ENCODE measurements at places on chromosomes 6 and 20. TPM values are rescaled to one million over a fixed set of nuclear protein-coding genes. Genes with fewer than 3 reads are reported as not detected.

DNA sequence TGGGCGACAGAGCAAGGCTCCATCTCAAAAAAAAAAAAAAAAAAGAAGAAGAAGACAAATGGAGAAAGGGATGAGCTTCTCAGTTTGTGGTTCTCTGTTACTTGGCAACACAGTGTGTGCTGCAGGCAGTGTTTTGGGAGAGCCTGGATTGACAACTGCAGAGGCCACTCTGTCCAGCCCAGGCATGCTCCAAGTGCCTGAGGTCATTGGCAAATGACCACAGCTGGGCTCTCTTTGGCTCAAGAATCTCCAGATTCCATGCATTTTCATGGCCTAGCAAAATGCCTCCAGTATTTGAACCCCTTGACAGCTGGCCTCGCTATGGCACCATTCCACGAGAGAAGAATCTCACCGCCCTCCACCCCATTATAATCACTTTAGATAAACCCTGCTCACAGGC, 126.2 kb downstream of the ANKRD60 start:
- H3K4me3 ChIP-seq: no peak overlapping the region
- no peak for DNase-seq

DNA sequence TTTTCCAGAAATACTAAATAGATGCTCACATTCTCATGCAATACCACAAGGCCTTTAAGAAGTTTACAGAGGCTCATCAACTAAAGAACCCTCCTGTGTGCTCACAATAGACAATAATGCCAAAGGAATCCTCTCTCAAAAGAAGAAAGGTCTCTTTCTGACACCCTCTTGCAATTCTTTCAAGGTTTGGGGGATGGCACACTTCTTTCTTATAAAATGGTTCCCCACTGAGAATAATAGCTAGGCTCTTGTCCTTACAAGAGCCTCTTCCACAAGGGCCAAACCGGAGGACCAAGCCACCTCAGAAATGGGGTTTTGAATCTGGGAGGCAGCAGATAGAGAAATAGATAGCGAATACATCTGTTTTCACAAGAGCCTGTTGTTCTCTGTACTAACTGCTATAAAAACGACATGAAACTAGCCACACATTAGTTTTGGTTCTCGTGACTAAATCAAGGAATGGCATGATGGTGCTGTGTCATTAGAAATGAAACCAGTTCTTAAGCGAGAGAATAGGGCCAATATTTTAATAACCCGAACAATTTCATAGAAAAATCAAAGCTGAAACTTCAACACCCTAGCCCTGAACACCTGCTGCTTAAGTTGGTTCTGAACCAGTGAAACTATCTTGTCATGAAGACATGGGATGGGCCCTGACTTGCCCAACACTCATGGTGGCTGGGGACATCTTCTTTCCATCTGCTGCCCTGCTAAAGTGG, 81.1 kb downstream of the PRDM1 start:
- H3K4me3 ChIP-seq: no peak overlapping the region
- no peaks in the 10 kb centered on the region for H3K36me3 ChIP-seq
- no peak overlapping the region for H3K27ac ChIP-seq
- H3K4me1 ChIP-seq: peaks cover 17% of the 10 kb centered on the region
- DNase-seq: no peak
- H3K27me3 ChIP-seq: no peaks in the 10 kb centered on the region

C6orf52 gene
- 1.1 TPM for total RNA-seq

- no peak overlapping the region for H3K4me3 ChIP-seq
- H3K4me1 ChIP-seq: no peaks in the 10 kb centered on the region
- no peak for DNase-seq
- H3K27ac ChIP-seq: no peak overlapping the region
- no peaks in the 10 kb centered on the region for H3K36me3 ChIP-seq
Measured at GRCh38 chr20:2616634-2617033, 35.8 kb upstream of the NOP56 start.

- H3K4me3 ChIP-seq: no peak overlapping the region
- peaks cover 23% of the 10 kb centered on the region for H3K4me1 ChIP-seq
- no peak for DNase-seq
- H3K27me3 ChIP-seq: no peaks in the 10 kb centered on the region
Measured at GRCh38 chr6:15350386-15351083, 104.7 kb downstream of the JARID2 start.

- peak; percentile 84 for DNase-seq
- H3K36me3 ChIP-seq: peaks cover 8% of the 10 kb centered on the region
- peaks cover 91% of the 10 kb centered on the region for H3K4me1 ChIP-seq
- H3K27me3 ChIP-seq: no peaks in the 10 kb centered on the region
Measured at GRCh38 chr20:51400051-51400926, 142.2 kb downstream of the NFATC2 start.

- no peaks in the 10 kb centered on the region for H3K36me3 ChIP-seq
- no peaks in the 10 kb centered on the region for H3K4me1 ChIP-seq
- no peak for DNase-seq
- peaks cover 11% of the 10 kb centered on the region for H3K27me3 ChIP-seq
- H3K27ac ChIP-seq: no peak overlapping the region
Measured at GRCh38 chr6:75085931-75086635, 119.8 kb downstream of the COL12A1 start.

DNA sequence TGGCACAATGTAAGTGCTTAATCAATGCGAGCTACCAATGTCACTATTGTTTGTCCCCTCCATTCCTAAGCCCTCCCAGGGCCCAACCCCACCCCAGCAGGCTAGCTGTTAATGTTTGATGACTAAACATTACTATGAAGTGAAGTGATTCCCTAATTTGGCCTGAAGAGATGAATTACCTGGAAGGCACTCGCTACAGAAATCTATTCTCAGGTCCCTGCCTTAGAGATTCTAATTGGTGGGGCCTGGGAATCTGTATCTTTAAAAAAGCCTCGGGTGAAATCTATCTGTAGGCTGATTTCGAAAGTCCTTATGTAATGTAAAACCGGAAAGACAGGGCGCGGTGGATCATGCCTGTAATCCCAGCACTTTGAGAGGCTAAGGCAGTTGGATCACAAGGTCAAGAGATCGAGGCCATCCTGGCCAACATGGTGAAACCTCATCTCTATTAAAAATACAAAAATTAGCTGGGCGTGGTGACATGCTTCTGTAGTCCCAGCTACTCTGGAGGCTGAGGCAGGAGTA, 16.9 kb upstream of the SNAI1 start:
- no peak overlapping the region for H3K4me3 ChIP-seq
- peaks cover 3% of the 10 kb centered on the region for H3K4me1 ChIP-seq
- no peak overlapping the region for H3K27ac ChIP-seq
- H3K27me3 ChIP-seq: no peaks in the 10 kb centered on the region
- peak; percentile 29 for DNase-seq

DNA sequence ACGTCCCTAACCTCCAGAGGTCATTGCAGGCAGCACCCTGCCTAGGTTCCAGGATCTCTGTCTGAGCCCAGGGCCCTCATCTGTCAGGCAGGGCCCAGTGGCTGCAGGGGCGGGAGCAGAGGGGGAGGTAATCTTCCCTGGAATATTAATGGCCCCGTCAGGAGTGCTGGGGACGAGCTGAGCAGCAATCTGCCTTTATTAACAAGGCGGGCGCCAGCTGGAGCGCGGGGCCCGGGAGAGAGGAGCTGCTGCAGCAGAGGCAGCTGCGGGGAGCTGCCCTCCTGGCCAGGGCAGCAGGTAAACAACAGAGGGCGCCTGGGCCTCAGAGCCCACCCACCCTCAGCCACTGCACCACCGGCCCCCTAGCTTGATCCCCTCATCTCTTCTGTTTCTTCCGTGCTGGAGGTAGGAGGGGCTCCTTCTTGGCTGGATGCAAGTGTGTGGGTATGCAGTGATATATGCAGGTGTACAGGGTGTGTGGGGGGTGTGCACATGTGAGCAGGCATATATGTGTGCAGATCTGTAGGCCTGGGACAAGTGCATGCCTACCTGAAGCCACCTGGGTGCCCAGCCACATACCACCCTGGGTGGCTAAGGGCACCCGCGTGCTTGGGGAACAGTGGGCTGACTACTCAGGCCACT, 131.8 kb upstream of the MLN start:
- DNase-seq: peak; percentile 51
- H3K36me3 ChIP-seq: no peaks in the 10 kb centered on the region
- no peaks in the 10 kb centered on the region for H3K27me3 ChIP-seq
- H3K27ac ChIP-seq: no peak overlapping the region

KCNK16 gene
- total RNA-seq: not detected

- DNase-seq: no peak
- no peak overlapping the region for H3K27ac ChIP-seq
- no peak overlapping the region for H3K4me3 ChIP-seq
Measured at GRCh38 chr6:137365707-137366437, 128.3 kb downstream of the OLIG3 start.

BPIFB6 gene
- not detected for total RNA-seq

- no peak for DNase-seq
- H3K27me3 ChIP-seq: no peaks in the 10 kb centered on the region
- H3K4me1 ChIP-seq: no peaks in the 10 kb centered on the region
- H3K36me3 ChIP-seq: no peaks in the 10 kb centered on the region
Measured at GRCh38 chr6:132205946-132206345, 195.3 kb downstream of the MOXD1 start.

SOX18 gene
- 42.0 TPM for total RNA-seq

DNA sequence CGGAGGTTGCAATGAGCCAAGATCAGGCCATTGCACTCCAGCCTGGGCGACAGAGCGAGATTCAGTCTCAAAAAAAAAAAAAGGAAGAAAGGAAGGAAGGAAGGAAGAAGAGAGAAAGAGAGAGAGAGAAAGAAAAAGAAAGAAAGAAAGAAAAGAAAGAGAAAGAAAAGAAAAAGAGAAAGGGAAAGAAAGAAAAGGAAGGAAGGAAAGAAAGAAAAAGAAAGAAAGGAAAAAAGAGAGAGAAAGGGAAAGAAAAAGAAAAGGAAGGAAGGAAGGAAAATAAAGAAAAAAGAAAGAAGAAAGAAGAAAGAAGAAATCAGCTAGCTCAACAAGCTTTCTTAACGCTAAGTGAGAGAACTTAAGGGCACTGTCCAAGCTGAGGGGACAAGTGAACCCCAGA, 7.6 kb upstream of the MATN4 start:
- peaks cover 70% of the 10 kb centered on the region for H3K27me3 ChIP-seq
- H3K36me3 ChIP-seq: no peaks in the 10 kb centered on the region
- H3K4me1 ChIP-seq: peaks cover 48% of the 10 kb centered on the region
- DNase-seq: no peak

PTCHD4 gene
- not detected for total RNA-seq

DYNLT2 gene
- total RNA-seq: 3.5 TPM

BTN1A1 gene
- total RNA-seq: 0.27 TPM

DNA sequence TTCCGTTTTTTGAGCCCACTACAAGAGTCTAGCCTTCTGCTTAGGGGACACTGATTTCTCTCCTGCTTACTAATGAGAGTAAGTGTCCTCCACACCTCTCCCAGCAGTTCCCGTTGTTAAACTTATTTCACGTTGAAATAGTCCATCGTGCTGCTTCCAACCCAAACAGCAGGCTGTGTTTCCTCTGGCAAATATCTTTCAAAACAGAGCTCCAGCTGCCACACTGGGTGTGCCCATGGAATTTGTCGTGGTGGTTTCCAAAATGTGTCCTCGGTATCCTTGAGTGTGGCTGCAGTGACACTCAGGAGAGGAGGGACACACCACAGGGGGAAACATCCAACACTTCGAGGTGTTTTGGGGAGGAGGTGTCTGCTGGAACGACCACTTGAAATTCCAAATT, 176.5 kb upstream of the RALGAPA2 start:
- H3K36me3 ChIP-seq: no peaks in the 10 kb centered on the region
- DNase-seq: no peak
- no peak overlapping the region for H3K27ac ChIP-seq
- H3K27me3 ChIP-seq: peaks cover 5% of the 10 kb centered on the region

DNA sequence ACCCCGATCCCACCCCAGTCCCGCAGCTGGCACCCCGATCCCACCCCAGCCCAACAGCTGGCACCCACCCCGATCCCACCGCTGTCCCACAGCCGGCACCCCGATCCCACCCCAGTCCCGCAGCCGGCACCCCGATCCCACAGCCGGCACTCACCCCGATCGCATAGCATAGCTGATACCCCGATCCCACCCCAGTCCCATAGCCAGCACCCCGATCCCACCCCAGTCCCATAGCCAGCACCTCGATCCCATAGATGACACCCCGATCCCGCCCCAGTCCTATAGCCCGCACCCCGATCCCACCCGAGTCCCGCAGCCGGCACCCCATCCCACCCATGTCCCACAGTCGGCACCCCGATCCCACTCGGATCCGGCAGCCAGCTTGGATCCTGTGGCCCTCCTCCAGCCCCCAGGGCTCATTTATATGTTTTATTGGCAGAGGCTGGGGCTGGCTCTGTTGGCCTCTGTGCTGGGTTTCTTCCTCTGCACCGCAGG, 897 bp upstream of the GMEB2 start:
- H3K4me3 ChIP-seq: peak overlapping the region; percentile 79
- H3K27ac ChIP-seq: peak overlapping the region; percentile 99
- H3K4me1 ChIP-seq: peaks cover 80% of the 10 kb centered on the region
- DNase-seq: peak; percentile 87
- no peaks in the 10 kb centered on the region for H3K27me3 ChIP-seq

GRCh38 chr6:116088946-116089345, 11.7 kb upstream of the NT5DC1 start:
- H3K27ac ChIP-seq: no peak overlapping the region
- no peak overlapping the region for H3K4me3 ChIP-seq
- H3K27me3 ChIP-seq: no peaks in the 10 kb centered on the region
- no peak for DNase-seq
- no peaks in the 10 kb centered on the region for H3K4me1 ChIP-seq
- no peaks in the 10 kb centered on the region for H3K36me3 ChIP-seq

SLC35B3 gene
- total RNA-seq: 11.6 TPM

CFB gene
- 5.4 TPM for total RNA-seq

DNA sequence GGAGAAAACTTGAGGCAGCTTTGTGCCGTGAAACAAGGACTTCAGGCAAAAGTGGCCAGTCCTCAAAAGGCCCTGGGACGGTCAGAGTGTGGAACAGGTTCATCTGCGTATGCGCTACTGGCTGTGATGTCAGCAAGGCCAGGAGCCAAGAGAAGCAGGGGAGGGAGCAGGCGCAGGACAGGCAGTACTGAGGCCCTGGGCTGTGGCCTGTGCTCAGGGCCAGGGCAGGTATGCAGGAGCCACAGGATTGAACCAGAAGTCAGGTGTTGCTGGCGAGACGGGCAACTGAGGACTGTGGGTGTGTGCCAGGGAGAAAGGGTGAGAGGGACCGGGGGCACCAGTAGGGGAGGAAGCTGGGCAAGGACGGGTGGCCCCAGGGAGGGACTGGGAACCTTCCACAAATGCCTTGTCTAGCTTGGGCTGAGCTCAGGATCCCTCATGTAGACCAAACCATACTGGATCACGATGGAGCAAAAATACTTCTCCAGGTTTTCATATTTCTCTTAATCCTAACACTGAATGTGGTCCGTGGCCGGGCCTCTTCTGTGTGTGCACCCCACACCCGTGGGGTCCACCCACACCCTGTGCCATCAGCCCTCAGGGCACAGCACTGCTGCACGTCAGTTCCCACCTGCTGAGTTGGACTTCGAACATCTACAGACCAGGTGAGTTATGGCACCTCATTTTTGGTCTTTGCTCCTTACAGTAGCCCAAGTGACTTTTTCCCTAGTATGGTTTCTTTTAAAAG, 46.9 kb downstream of the GINS1 start:
- H3K27ac ChIP-seq: no peak overlapping the region
- H3K4me3 ChIP-seq: no peak overlapping the region
- no peaks in the 10 kb centered on the region for H3K27me3 ChIP-seq
- peak; percentile 64 for DNase-seq
- H3K4me1 ChIP-seq: no peaks in the 10 kb centered on the region
